NCI-H446 (cell line): ENCODE measurements at places on chromosomes 16 and 17.

GRCh38 chr17:67675481-67675880, 42.3 kb upstream of the NOL11 start:
- no peak for DNase-seq

DNA sequence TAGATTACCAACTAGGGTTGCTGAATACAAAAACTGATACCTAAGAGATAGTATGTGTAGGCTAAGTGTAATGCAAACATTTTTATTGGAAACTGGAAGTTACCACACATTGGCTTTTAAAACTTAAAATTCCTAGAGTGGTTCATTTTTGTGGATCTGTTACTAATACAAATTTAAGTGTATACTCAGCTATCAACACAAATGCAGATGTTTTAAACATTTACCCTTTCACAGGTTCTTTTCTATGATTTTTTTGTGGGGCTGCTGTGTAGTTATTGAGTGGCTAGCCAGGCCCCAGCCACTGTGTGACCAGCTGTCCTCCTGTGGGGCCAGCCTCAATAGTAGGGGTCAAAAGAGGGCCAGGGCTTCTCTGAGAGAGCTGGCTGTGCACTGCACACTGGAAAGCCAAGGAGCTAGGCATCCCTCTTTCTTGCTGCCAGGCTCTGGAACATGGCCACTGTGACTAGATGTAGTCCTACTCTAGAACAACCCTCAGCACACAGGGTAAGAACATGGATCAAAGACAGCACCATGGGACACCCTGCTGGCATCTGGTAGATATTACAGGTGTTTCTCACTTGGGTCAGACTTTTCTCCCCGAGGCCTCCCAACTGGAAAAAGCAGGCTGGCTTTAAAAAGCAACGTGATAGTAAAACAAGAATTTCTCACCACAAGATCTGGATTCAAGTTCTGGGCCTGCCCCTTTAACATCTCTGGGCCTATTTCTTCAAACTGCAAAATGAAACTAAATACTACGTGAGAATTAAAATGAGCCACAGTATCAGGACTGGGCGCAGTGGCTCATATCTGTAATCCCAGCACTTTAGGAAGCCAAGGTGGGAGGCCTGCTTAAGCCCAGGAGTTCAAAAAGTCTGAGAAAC, 7.3 kb upstream of the VEZF1 start:
- DNase-seq: peak; percentile 38

DNA sequence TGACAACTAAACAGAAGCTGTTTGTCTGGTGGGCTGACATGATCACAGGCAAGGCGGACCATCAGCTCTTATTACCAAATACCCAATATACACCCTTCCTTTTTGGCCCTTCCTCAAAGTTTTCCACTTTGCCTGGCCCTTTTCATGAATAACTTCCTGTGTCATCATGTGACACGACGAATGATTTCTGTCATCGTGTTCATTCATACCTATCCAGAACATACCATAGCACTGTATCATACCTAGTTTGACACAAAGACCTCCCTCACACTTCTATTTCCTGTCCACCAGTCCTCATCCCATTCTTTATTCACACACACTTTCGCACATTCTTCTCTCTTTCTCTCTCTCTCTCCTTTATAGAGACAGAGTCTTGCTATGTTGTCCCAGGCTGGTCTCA, 131.8 kb downstream of the STX8 start:
- no peak for DNase-seq

GRCh38 chr17:39763051-39763820, 25.5 kb downstream of the GRB7 start:
- DNase-seq: no peak

- no peak for DNase-seq
Measured at GRCh38 chr16:89993971-89994370, 25.3 kb downstream of the DBNDD1 start.

DNA sequence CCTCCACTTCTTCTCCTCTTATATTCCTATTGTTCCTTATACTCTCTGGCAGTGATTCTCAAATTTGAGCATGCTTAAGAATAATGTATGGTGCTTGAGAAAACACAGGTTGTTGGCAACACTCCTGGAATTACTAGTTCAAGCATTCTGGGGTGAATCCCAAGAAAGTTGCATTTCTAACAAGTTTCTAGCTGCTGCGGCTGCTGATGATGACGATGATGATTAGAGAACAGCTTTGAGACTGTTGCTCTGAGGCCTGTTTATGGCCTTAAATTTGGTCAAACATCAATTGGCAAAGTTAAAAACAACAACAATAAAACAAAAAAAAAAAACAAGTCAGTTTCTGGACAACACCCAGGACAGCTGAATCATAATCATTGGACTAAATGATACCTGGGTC, 961.9 kb downstream of the CDH11 start:
- no peak for DNase-seq

- peak; percentile 73 for DNase-seq
Measured at GRCh38 chr17:77449908-77450741, 309.4 kb downstream of the SEC14L1 start.

DNA sequence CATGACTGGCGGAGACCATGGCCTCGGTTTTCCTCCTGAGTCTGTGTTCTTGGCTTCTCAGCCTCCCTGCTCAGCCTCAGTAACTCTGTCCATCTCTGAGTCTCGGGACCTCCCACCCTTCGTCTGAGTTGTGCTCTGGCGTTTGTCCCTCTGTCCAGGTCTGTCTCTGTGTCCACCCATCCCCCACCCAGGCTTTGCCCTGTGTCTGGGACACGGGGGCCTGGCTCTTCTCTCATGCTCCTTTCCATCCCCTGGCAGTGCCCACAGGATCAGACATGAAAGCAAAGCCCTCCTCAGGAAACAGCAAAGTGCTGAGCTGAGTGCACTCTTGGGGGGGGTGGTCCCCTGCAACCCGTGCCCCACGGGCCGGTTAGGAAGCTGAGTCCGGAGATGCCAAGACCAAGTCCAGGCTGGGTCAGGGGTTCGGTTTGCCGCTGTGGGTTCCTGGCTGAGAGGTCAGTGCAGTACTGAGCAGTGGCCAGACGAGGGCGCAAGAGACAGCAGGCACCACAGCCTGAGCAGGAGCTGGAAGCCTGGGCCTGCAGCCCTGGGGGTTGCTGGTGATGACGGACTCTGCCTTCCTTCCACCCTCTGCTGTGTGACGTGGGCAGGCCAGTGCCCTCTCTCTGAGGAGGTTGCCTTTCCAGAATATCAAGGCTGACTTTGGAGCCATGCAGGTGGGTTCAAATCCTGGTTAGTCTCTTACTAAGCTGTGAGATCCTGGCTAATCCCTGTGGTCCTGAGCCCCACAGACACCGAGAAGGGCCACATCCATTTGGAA, 2.5 kb downstream of the P2RX1 start:
- peak; percentile 65 for DNase-seq

GRCh38 chr17:72622661-72623433, 469.6 kb downstream of the SLC39A11 start:
- DNase-seq: no peak

- DNase-seq: no peak
Measured at GRCh38 chr17:31114956-31115555, 20.3 kb downstream of the NF1 start.

- DNase-seq: no peak
Measured at GRCh38 chr16:2818272-2818876, 1.3 kb downstream of the PRSS21 start.

DNA sequence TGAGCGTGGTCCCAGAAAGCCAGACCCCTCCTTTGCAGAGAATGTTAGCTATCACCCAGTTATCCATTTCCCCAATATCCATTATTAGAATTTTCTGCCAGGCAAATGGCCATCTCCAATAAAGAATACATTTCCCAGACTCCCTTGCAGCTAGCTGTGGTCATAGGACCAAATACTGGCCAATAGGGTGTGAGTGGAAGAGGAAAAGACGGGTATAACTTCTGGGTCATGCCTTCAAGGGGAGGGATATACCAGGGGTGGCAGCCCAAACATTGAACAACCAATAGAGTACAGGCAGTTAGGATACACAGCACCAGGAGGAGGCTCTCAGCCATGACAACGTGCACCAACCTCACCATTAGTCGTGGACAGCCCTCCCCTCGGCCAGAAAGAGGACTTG, 26.1 kb upstream of the FOXF1 start:
- DNase-seq: no peak

DNA sequence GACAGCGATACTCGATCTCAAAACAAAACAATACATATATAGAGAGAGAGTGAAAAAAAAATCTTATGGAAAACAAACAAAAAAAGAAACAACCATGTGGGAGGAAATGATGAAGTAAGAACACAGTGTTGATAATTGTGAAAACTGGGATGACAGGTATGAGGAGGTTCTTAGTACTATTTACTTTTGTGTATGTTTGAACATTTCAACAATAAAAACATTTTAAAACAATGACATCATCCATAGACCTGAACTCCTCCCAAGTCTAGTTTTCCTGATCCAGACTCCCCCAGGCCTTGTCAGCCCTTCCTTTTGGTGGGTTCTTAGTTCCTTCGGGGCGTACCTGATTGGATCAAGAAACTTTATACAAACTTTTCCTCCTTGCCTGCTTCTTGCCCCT, 51.7 kb downstream of the CCDC42 start:
- DNase-seq: no peak
